ENCODE measurements at places on chromosomes 4 and X.
A peak's percentile ranks its signal among the peaks of the same experiment; 100 is the strongest.

GRCh38 chrX:51047950-51048349 is 137.4 kb downstream of the BMP15 start:
- no peak for DNase-seq

DNA sequence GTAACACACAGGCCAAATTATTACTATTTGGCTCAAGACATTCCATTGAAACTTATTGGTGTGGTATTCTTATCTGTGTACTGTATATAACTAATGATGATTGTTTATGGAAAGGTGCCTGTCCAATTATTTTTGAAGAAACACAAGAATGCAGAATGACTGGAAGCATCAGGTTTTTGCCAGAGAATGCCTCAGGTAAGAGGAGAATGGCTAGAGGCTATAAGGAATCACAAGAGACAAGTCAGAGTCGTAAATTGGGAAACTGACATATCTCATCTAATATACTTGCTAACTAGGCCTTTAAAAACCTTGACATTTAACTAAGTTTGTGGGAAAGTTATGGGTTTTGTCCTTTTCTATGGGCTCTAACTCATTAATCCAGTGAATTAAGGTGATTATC is 69.3 kb upstream of the TTC29 start:
- no peak for DNase-seq

GRCh38 chr4:26201120-26201519 is 119.7 kb upstream of the RBPJ start:
- peak; percentile 64 for DNase-seq

GRCh38 chr4:74930162-74930561 is 2.8 kb upstream of the PARM1 start:
- no peak for DNase-seq

DNA sequence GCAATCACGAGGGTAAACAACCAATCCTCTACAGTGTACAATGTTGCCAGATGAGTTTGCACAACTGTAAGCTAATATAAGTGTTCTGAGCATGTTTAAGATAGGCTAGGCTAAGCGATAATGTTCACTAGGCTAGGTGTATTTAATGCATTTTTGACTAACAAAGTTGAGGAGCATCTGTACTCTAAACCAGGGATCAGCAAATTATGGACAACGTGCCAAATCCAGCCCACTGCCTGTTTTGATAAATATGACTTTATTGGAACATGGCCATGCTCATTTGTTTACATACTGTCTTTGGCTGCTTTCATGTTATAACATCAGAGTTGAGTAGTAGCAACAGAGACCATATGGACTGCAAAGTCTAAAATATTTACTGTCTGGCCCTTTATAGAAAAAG is 46.3 kb upstream of the ARHGEF6 start:
- DNase-seq, result no peak

DNA sequence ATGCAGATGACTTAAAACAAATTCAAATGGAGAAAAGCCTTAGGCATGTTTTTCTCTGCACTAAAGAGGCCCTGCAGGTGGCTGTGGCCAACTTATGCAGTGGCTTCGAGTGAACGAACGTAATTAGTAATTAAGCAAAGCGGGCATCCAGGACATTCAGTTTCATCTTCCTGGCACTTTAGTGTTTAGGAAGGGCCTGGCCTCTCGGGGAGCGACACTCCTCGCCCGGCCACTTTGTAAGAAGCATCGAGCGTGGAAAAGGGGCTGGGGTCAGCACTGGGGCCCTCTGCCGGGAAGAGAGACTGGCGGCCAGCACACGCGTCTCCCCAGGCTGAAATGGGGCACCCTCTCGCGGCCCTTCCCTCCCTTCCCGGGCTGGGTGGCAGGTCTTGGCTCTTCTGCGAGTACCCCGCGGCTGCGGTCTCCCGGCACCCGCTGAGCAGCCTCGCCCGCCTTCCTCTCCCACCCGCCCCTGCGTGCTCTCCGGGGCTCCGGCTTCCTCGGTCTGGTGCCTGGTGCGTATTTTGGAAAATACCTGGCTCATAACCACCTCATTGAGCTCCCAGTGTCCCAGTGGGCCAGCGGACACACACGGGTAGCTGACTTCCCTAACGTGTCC is 677 bp upstream of the CYP4V2 start:
- no peak for DNase-seq

DNA sequence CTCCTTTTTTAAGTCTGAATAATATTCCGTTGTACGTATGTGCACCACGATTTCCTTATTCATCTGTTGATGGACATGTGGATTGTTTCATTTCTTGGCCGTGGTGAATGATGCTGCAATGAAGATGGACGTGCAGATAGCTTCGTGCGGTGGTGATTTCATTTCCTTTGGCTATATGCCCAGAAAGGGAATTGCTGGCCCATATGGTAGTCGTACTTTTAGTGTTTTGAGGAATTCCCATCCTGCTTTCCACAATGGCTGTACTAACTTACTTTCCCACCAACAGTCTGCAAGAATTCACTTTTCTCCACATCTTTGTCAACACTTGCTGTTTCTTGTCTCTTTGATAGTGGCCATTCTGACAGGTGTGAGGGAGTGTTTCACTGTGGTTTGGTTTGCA is 12.8 kb downstream of the ZFP42 start:
- peak; percentile 81 for DNase-seq

- DNase-seq, result no peak
These were observed 331.1 kb downstream of the ADGRL3 start for GRCh38 chr4:61531188-61531587.

GRCh38 chrX:127578395-127578794 is 473.8 kb downstream of the ACTRT1 start:
- no peak for DNase-seq

DNA sequence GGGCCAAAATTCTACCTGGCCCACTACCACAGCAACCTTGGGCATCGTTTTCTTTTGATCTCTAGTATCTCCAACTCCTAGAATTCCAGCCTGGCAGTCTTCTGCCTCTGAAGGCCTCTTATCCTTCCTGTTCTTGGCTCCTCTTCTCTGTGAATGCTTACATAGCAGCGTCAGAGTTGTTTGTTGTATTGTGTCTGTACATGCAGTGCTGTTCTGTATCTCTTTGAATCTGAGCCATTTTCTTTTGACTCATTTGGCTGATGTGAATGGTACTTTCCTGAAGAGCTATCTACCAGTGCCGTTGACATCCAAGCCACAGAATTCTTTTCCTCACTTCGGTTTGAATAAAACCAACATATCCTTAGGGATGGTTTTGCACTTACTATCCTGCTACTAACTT is 79.2 kb downstream of the TMEM164 start:
- peak; percentile 88 for DNase-seq

- DNase-seq, result no peak
These were observed 214.6 kb downstream of the FRMPD4 start for GRCh38 chrX:12352922-12353321.

DNA sequence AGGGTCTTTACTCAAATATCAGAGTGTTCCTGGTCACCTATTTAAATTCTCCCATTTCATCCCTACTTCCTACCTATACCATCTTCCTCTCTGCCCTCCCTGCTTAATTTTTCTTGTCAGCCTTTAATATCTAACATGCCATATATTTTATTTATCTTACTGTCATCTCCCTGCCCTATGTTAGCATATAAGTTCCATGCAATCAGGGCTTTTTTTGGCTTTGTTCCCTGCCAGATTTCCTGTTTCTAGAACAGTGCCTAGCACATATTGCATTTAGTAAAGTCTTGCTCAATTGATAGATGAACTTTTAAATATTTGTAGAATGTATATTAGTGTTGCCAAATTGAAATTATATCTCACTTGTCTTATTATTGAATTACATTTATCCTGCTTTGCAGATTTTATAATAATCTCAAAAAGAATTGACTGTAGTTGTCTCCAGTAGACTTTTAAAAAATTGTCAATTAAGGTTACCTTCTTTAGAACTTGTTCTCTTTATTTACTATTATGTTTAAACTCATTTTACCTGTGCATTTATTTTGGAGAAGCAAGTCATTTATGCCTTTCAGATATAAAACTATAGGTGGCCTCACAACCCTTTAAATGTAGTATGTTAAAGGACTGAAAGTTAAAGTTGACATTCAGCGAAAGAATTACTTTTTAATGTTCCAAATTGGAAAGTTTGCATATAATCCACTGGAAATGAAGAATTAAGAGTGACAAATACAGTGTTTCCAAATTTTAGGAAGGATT is 108.2 kb upstream of the BMPR1B start:
- DNase-seq, result peak; percentile 55

DNA sequence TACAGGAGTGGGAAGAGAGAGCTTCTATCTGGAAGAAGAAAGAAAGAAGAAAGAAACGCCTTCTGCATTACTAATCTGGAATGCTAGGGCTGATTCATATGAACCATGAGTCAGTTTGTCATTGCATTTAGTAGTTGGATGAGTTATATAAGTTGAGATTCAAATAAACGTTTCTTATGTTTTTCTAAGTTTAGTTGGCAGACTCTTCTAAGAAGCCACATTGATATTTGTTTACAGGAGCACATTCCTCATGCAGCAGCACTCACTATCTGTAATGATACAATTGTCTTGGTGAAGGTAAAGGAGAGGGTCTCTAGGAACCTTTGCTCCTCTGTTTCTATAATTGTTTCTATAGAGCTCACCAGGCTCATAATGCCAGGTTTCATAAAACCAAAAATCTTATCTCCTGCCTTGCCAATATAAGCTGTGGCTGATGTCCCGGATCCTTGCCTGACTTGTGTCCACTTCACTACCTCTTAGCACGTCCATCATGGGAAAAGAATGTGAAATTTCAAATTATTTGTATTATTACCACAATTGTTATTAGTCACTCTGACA is 39.5 kb downstream of the HOPX start:
- DNase-seq, result peak; percentile 97

- DNase-seq, result no peak
These were observed 25.1 kb downstream of the EPHA5 start for GRCh38 chr4:65645185-65645584.

GRCh38 chrX:85244450-85245211 is 840 bp downstream of the ZNF711 start:
- DNase-seq, result peak; percentile 15

GRCh38 chr4:112422644-112423043 is 93.3 kb downstream of the NEUROG2 start:
- DNase-seq, result peak; percentile 3

DNA sequence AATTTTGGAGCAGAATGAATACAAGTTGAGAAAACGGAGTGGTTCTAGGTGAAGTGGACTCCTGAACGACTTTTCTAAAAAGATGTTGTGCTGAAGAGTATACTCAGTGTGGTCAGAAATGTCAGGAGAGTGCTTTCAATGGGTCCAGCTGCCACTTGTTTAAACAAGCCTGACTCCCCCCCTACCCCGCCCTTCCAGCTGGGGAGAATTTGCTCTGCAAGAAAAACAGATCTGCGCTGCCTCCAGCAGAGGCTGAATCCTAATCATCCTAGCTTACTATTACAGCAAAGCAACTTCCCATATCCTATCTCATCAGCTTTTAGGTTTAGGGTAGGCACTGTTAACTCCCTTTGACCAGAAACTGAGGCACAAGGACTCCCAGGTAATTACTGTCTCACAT is 1.9 kb downstream of the MAP3K15 start:
- no peak for DNase-seq

- peak; percentile 78 for DNase-seq
These were observed 70.9 kb upstream of the CBR4 start for GRCh38 chr4:169080981-169081380.

DNA sequence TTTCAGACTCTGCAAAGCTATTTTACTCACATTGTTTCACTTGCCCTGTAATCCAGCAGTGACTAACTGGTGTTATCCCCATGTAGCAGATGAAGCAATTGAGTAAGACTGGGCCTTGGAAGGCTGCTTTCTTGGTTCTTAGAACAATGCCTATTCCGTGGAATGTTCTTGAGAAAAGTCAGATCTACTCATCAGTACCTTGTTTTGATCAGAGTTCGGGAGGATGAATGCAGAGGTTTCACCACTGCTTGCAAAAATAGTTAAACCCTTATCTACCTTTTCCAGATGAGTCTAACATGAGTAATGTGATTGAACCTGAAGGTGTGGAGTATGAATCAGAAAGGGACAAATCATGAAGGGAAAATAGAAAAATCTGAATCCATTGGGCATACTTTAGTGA is 1.8 kb downstream of the MAOB start:
- no peak for DNase-seq

DNA sequence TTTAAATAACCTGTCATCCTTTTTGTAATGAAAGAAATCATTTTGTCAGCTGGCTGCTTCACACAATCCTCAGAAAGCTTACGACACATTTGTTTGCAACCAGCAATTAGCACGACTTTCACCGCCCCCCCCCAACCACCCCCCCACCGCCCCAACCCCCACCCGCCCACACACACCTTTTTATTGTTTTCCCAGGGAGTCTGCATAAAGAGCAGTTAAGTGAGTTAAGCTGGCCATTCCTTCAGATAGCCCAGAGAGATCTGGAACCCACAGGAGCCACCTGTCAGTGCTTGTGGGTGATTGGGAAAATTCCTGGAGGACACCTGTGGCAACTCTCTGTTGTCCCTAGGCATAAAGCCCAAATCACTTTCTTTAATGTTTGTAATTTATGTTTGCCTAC is 175.7 kb upstream of the FMR1 start:
- no peak for DNase-seq

DNA sequence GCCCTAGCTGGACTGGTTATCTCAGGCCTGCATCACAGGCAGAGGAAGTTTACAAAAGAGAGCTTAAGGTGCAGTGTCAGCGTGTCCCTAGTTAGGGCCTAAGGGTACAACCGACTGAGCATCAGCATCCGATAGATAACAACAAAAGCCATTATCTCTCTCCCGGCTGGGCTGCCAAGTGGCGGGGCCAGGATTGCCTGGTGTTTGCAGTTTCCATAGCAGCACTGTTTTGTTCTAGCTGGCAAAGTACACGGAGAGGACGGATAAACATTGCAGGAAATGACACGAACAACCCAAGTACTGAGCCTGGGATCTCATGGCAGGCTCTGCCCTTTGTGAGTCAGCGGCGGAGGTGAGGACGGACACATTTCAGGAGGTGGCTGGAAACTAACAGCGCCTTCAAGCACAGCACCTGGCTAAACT is 104.7 kb upstream of the NOCT start:
- peak; percentile 75 for DNase-seq

DNA sequence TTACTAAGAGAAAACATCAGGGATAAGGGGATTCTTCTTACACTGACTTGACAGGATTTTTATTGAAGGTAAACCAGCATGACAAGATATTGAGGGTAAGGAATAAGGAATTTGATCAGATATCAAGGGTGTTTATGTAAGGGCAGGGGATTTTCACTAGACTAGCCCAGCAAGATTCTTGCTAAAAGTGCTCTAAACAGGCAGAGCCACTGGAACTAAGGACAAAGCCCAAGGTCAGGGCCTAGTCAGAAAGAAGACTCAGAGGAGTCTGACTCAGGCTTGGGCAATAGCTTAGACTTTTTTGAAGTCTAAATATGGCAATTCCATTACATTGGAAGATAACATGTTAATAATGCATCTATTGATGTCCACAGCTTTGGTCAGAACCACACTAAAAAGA is 6.5 kb upstream of the GLRA3 start:
- no peak for DNase-seq

- no peak for DNase-seq
These were observed 395.0 kb downstream of the DTHD1 start for GRCh38 chr4:36676139-36677050.

GRCh38 chr4:12177416-12177815 is 748.7 kb upstream of the HS3ST1 start:
- no peak for DNase-seq

GRCh38 chr4:168585168-168586091 is 88.6 kb downstream of the PALLD start:
- peak; percentile 78 for DNase-seq

Data from EH (cell line).